ENCODE measurements at places on chromosomes 7 and 10.

DNA sequence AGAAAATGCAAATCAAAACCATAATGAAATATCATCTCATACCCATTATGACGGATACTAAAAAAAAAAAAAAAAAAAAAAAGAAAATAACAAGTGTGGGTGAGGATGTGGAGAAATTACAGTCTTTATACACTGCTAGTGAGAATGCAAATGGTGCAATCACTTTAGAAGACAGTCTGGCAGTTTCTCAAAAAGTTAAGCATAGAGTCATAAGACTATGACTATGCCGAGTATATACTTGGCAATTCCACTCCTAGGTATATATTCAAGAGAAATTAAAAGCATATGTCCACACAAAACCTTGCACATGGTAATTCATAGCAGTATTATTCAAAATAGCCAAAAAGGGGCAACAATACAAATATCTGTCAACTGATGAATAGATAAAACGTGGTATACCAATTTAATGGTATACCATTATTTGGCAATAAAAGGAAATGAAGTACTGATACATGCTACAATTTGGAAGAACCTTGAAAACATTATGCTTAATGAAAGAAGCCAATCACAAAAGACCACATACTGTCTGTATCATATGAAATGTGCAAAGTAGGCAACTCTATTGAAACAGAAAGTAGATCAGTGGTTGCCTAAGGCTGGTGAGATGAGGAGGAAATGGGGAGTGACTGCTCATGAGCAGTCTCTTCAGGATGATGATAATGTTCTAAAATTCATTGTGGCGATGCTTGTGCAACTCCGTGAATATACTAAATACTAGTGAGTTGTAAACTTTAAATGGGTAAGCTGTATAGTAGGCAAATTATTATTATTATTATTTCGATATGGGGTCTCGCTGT lies 90.1 kb upstream of the NANOS1 start:
- H3K4me3 ChIP-seq = no peak overlapping the region
- H3K27me3 ChIP-seq = peaks cover 25% of the 10 kb centered on the region
- peaks cover 5% of the 10 kb centered on the region for H3K4me1 ChIP-seq
- DNase-seq = no peak
- H3K36me3 ChIP-seq = no peaks in the 10 kb centered on the region

DNA sequence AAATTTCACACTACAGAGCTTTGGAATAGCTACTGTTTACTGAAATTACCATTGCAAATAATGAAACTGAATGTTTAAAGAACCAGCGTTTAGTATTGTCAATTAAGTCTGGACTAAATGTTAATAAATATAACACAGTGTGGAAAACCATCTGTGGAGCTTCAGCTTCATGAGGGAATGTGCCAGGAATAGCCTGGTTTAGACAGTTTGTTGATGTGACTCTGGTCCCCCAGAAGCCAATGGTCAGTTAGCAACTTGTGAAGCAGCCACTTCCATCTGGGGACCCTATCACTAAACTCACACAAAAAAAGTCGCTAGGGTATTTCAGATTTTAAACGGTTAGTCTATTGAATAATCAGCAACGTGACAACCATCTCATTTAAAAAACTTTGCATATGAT lies 207.8 kb downstream of the RAMP3 start:
- DNase-seq = no peak
- no peak overlapping the region for H3K27ac ChIP-seq
- H3K27me3 ChIP-seq = peaks cover 6% of the 10 kb centered on the region
- H3K36me3 ChIP-seq = no peaks in the 10 kb centered on the region
- H3K4me1 ChIP-seq = no peaks in the 10 kb centered on the region

GRCh38 chr10:79397575-79398303 lies 47.7 kb downstream of the ZCCHC24 start:
- no peak overlapping the region for H3K27ac ChIP-seq
- no peaks in the 10 kb centered on the region for H3K36me3 ChIP-seq
- H3K4me1 ChIP-seq = no peaks in the 10 kb centered on the region
- peaks cover 7% of the 10 kb centered on the region for H3K27me3 ChIP-seq
- no peak for DNase-seq
- H3K4me3 ChIP-seq = no peak overlapping the region

DNA sequence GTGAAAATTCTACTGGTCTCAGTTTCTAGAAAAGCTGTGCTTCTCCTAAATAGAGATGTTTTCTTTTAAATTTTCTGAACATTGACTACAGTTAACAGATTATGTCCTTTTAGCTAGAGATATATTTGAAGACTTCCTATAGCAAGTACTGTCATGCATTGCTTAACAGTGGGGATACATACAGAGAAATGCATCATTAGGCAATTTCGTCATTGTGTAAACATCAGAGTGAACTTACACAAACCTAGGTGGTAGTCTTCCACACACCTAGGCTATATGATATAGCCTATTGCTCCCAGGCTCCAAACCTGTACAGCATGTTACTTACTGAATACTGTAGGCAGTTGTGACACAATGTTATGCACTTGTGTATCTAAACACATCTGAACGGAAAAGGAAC lies 28.5 kb downstream of the PIK3CG start:
- H3K27me3 ChIP-seq = no peaks in the 10 kb centered on the region
- peaks cover 9% of the 10 kb centered on the region for H3K4me1 ChIP-seq
- H3K4me3 ChIP-seq = no peak overlapping the region

GRCh38 chr7:46162609-46163008 lies 241.5 kb upstream of the IGFBP3 start:
- no peaks in the 10 kb centered on the region for H3K36me3 ChIP-seq
- no peak overlapping the region for H3K27ac ChIP-seq
- no peaks in the 10 kb centered on the region for H3K4me1 ChIP-seq

DNA sequence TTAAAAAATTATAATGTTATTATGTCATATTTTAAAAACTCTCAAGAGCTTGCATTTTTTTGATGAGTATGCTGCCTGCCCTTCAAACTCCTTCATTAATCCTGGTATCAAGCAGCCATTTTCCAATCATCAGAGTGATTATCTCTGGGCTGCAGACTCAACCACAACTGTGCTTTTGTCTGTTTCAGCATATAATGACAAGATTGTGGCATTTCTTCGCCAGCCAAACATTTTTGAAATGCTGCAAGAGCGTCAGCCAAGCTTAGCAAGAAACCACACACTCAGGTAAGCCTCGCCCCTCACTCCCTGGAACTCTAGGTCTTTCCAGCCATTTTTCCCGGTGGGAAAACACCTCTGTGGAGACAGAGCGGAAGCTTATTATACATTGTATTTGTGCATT lies 90.0 kb upstream of the STK17A start:
- no peak for DNase-seq
- no peak overlapping the region for H3K27ac ChIP-seq
- peaks cover 21% of the 10 kb centered on the region for H3K27me3 ChIP-seq

DNA sequence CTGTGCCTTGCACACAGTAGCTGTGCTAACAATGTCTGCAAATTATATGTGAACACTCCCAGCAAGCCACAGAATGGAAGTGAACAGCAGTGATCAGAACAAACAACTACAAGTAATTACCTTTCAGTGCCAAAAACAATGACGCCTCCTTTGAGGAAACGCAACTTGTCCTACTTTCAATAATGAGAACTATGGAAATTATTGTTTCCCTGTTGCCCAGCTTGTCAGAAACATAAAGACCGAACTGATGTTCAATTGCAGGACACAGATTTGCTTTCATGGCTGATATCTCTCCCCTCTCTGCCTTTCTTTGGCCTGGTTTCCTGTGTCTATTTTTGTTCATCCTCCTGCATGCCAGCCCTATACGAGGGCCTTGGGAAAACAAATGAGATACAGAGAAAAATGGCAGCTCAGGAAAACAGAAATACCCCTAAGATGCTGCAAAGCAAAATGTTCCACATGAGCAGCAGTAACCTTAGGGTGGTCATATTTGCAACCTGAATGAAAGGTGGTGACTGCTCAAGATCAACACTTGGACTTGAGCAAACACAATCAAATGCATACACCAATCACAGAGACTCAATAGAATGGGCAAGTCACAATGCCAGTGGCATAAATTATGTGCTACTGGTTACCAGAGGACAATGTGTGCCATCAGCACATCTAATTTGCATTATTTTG lies 26.8 kb downstream of the COBL start:
- no peaks in the 10 kb centered on the region for H3K36me3 ChIP-seq
- no peak for DNase-seq
- no peaks in the 10 kb centered on the region for H3K4me1 ChIP-seq
- H3K27me3 ChIP-seq = no peaks in the 10 kb centered on the region
- H3K27ac ChIP-seq = no peak overlapping the region

DNA sequence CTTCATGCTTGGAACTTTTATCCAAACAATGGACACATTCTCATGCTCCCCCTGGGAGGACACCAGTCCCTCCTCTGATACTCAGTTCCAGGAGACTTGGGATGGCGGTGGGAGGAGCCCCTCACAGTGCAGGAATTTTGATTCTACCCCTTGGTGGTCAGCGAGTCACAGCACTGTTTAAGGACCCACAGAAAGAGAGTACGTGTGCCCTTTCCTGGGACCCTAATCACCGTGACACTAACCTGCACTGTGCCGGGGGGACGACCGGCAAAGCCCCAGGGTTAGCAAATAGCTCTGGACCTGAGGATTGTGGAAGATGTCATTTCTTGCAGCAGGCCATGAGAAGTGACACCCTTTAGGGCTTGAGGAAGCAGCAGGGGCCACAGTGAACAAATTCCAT lies 10.4 kb downstream of the AFAP1L2 start:
- no peak for DNase-seq
- no peaks in the 10 kb centered on the region for H3K36me3 ChIP-seq
- H3K4me3 ChIP-seq = no peak overlapping the region

- no peak for DNase-seq
- H3K36me3 ChIP-seq = peaks cover 29% of the 10 kb centered on the region
Observed at GRCh38 chr7:149854611-149855360, 16.6 kb downstream of the ZNF862 start.

- H3K27me3 ChIP-seq = no peaks in the 10 kb centered on the region
- H3K27ac ChIP-seq = no peak overlapping the region
- no peaks in the 10 kb centered on the region for H3K4me1 ChIP-seq
- H3K36me3 ChIP-seq = no peaks in the 10 kb centered on the region
- no peak overlapping the region for H3K4me3 ChIP-seq
Observed at GRCh38 chr10:56255298-56255697, 105.8 kb downstream of the ZWINT start.

GRCh38 chr7:153503093-153503492 lies 549.1 kb upstream of the DPP6 start:
- no peaks in the 10 kb centered on the region for H3K4me1 ChIP-seq
- H3K27me3 ChIP-seq = no peaks in the 10 kb centered on the region
- no peak for DNase-seq
- no peak overlapping the region for H3K27ac ChIP-seq

GRCh38 chr7:26556061-26556881 lies 264.6 kb downstream of the SNX10 start:
- H3K4me3 ChIP-seq = no peak overlapping the region
- H3K4me1 ChIP-seq = no peaks in the 10 kb centered on the region
- H3K27me3 ChIP-seq = peaks cover 14% of the 10 kb centered on the region
- no peak for DNase-seq
